ENCODE measurements at places on chromosomes 2 and 18.

DNA sequence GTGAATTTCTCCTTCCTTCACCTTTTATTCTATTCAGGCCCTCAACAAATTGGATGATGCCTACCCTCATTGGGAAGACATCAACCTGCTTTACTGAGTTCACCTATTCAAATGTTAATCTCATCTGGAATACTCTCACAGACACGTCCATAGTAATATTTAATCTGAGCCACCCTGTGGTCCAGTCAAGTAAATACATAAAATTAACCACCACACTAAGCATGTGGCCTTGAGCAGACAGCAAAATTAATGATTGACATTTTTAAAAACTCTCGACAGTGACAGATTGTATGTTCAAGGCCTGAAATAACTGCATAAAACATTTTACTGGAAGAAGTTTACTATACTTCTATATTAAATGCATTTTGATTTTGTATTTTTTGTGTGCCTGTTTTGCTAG lies 540.6 kb upstream of the GCFC2 start:
- DNase-seq = no peak

GRCh38 chr2:188292348-188293239 lies 920 bp downstream of the GULP1 start:
- DNase-seq = no peak

- DNase-seq = peak; percentile 90
Observed at GRCh38 chr2:231713730-231714638, 5.7 kb downstream of the PTMA start.

GRCh38 chr18:40546875-40547274 lies 1408.2 kb upstream of the PIK3C3 start:
- DNase-seq = no peak

GRCh38 chr2:206266130-206267125 lies 8.0 kb upstream of the ZDBF2 start:
- DNase-seq = no peak

GRCh38 chr2:27264753-27265535 lies 2.1 kb upstream of the SLC30A3 start:
- DNase-seq = peak; percentile 47

GRCh38 chr18:32771871-32772580 lies 797 bp downstream of the KLHL14 start:
- no peak for DNase-seq

- DNase-seq = no peak
Observed at GRCh38 chr18:36628435-36629137, 200.2 kb downstream of the TPGS2 start.

Data from activated T-helper 1 cell treated with anti-CD3 and anti-CD28 coated beads, Interleukin-2, amount 50 U/mL, for 16 hours (primary cell).